ENCODE measurements at places on chromosomes 2 and 18. TPM values are rescaled to one million over a fixed set of nuclear protein-coding genes. Genes with fewer than 3 reads are reported as not detected.

The DSC1 gene
- 19.3 TPM for total RNA-seq

The ELOA2 gene
- 1.9 TPM for total RNA-seq

The ALLC gene
- 0.48 TPM for total RNA-seq

GRCh38 chr2:234022424-234022823, 28.1 kb upstream of the SPP2 start:
- no peak for DNase-seq

GRCh38 chr2:226869371-226869770, 33.5 kb downstream of the RHBDD1 start:
- no peak for DNase-seq

DNA sequence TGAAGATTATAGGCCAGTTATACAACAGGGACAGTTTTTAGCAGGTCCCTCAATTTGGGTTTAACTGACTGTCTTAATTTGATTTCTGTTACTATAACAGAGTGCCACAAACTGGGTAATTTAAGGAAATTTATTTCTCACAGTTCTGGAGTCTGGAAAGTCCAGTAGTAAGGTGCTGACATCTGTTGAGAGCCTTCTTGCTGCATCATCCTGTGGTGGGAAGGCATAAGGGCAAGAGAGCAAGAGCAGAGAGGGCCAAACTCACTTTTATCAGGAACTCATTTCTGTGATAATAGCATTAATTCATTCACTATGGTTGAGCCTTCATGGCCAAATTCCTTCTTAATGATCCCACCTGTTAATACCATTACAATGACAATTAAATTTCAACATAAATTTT, 36.5 kb downstream of the DIS3L2 start:
- no peak for DNase-seq

DNA sequence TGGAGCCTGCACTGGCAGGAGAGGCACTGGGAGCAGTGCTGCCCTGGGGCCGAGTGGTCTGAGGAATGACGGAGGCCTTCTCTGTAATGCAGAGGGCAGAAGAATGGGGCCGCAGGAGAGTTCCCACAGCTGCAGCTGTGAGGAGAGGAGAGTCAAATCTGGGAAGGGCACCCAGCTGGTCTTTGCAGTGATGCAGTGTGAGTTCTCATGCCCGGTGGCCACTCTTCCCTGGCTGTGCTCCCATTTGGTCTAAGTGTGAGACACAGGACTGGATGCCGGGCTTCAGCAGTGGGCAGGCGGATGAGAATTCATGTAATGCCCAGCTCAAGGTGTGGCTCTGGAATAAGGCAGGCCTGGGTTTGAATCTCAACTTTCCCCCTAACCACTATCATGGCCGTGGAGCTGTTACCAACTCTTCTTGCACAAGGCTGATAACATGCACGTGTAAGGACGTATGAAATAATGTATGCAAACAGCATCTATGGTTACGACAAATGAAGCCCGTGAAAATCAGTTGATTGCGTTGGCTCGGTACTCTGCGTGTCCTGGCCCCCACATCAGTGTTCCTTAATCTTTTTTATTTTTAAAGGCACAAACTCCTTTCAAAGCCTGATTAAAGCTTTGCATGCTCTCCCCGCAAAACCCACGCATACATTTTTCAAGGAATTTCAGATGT, 71.6 kb downstream of the ACKR3 start:
- no peak for DNase-seq

DNA sequence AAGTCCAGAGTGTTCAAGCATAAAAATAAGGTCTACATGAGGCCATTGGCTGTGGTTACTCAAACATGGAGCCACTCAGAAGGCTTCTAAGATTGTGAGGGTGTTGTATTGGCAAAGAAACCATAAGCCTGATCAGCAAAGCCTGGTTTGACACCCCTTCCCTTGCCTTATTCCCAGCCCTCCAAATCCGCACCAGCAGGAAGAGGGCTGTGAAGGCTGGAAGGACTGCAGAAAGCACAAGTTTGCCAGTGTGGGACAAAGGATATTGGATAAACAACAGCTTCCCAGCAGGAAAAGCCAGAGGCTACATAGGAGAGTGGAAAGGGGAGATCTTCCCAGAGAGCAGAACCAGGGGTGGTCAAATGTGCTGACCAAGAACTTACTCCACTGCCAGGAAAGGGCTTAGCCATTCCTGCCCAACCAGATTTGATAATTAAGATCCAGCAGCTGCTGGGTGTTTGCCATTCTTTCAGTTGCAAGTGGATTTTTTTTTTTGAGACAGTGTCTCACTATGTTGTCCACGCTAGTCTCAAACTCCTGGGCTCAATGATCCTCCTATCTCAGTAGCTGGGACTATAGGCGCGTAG, 1.5 kb upstream of the PRKAG3 start:
- no peak for DNase-seq

Measured in umbilical cord (tissue), 2 donors.